Lower leg skin (tissue), 4 donors: ENCODE measurements at places on chromosomes 5 and 9.

GRCh38 chr5:10140195-10140973 is 109.3 kb downstream of the ATPSCKMT start:
- DNase-seq = no peak

- peak; percentile 76 for DNase-seq
Observed at GRCh38 chr9:92986176-92987119, 39.1 kb downstream of the FGD3 start.

GRCh38 chr9:93302586-93303257 is 118.8 kb downstream of the WNK2 start:
- peak; percentile 81 for DNase-seq

GRCh38 chr9:130021123-130021522 is 21.9 kb downstream of the FNBP1 start:
- DNase-seq = no peak

- no peak for DNase-seq
Observed at GRCh38 chr5:40477856-40478546, 201.7 kb upstream of the PTGER4 start.

- no peak for DNase-seq
Observed at GRCh38 chr5:14267991-14268708, 125.0 kb downstream of the TRIO start.

GRCh38 chr5:68067291-68067690 is 148.3 kb upstream of the PIK3R1 start:
- DNase-seq = no peak

- DNase-seq = no peak
Observed at GRCh38 chr5:176789873-176790615, 20.3 kb upstream of the UNC5A start.

DNA sequence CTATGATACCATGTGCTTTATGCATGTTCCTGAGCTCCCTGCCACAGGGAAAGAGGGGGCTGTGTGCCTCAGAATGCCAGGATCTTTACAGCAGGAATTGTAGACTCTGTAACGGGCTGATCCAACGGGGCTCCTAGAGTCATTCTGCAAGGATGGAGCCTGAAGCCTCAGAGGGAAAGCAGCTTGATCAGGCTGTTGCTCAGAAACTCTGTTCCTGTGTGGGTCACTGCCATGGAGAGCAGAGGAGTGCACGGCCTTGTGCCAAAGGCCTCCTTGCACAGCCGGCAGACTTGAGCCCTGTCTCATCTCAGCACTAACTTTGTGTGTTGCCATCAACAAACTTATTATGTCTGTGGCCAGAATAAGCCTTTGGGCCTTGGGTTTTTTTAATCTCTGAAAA is 51.8 kb downstream of the AMBP start:
- peak; percentile 23 for DNase-seq

GRCh38 chr5:54516051-54516655 is 1.4 kb upstream of the SNX18 start:
- DNase-seq = no peak

- DNase-seq = no peak
Observed at GRCh38 chr9:34654323-34655051, 2.5 kb downstream of the IL11RA start.

DNA sequence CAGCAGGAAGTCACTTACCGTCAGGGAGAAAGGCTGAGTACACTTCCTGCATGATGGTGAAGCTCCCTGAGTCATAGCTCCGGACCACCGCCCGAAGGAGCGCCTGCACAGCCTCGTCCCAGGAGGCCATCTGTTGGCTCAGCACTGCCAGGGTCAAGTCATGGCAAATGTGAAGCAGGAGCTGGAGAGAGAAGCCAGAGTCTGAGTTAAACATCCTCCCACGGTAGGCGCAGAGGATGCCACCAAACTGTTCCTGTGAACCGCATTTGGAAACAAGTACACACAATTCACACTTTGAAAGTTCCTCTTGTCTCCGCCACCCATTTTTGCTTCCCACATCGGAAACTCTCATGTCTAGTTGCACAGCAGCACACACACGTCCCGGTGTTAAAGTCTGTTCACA is 33.9 kb downstream of the CNOT8 start:
- no peak for DNase-seq

DNA sequence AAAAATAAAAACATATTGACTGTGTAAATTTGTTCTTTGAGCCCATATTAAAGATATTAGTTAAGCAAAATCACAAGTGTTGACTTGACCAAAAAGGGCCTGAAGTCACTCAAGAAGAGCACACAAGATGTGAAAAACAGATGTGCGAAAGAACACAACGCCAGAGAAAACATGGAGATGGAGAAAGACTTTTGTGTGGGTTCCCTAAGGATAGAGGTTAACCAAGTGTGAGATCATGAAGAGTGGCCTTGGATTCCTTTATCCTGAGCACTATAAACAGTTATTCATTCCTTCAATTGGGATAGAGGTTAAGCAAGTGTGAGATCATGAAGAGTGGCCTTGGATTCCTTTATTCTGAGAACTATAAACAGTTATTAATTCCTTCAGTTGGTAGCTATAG is 361.8 kb downstream of the CDH18 start:
- DNase-seq = no peak

GRCh38 chr5:130992095-130992494 is 173.0 kb downstream of the HINT1 start:
- DNase-seq = no peak

DNA sequence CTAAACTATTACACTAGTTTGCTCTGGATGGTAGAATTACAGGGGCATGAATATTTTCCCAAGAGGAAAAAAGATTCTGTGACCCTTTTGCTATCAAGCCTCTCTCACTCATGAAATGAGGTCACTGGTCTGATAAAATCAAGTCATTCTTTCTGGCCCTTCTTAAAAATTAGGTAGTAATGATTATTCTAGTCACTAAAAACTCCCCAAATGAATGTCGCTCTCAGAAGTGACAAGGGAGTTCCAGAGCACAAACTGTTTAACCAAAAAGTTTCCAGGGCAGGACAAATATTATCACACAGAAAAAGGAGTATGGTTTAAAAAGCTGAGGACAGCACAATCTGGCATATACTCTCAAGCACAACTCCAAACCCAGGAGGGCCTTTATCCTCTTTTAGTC is 12.5 kb downstream of the ERMP1 start:
- DNase-seq = no peak

GRCh38 chr5:119302916-119303897 is 52.6 kb upstream of the TNFAIP8 start:
- no peak for DNase-seq

DNA sequence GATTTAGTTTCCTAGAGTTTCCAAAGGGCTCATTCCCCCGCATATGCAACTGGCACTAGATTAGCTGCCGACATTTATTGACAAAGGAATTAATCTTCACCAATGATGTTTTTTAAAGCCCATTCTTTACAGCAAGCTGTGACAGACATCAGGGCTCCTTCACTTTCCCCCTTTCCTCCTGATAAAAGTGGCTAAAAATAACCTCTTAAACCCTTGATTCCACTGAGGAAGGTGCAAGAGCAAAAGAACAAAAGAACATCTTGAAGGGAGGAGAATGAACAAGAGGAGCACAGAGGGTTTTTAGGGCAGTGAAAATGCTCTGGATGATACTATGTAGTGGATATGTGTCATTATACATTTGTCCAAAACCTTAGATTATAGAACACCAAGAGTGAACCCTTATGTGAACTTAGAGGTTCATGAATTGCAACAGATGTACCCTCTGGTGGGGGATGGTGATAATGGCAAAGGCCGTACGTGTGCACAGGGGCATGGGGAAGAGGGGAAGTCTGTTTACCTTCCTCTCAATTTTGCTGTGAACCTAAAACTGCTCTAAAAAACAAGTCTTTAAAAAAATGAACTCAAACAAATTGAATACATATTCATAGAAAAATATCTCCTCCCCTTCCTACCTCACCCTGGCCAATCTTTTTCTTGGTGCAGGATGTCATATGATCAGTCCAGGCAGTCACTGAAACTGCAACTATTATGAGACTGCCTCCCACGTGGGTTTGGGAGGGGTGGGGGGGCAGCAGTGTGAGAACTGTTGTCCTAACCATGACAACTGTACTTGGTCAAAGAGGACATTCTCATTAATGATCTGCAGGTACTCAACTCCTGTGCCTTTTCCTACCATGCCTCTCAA is 83.0 kb downstream of the MARCHF3 start:
- DNase-seq = no peak

DNA sequence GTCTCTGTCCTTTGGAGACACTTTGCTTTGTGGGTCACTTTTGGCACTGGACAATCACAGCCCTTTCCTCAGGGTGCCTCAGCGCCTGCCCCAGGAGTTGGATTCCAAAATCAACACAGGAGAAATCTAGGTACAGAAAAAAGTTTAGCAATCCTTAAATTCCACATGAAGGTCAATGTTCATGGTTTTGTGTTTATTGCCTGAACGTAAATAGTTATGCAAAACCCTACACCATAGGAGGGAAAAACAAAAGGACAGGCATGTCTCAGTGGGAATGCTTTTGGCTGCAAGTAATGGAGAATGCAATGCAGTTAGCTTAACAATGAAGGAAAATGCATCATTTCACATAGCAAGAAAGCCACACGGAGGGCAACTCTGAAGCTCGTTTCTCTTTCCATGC is 6.5 kb upstream of the HMCN2 start:
- DNase-seq = no peak

DNA sequence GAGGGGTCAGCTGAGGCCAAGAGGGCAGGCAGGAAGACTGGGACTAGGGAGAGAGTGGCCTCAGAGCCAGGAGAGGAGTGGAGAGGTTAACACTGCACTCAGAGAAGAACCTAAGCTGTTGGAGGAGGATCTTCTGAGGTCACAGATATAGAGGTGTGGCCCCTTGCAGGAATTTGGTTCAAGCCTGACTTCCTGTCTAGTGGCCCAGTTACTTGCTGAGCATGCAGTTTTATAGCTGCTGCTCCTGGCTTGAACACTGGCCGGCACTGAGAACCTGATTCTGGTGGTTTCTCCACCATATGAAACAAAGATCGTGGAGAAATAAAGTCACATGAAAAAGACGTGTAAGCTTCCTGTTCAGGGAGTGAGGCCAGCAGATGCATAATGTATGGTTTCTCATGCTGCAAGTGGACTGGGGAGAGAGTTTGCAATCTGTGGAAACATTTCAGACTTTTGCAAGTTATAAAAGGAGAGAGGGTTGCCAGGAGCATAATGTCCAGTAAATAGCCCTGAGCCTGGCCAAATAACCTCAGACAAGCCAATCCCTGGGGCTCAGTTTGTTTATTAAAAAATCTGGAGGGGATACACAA is 82.6 kb downstream of the GALNT10 start:
- no peak for DNase-seq

DNA sequence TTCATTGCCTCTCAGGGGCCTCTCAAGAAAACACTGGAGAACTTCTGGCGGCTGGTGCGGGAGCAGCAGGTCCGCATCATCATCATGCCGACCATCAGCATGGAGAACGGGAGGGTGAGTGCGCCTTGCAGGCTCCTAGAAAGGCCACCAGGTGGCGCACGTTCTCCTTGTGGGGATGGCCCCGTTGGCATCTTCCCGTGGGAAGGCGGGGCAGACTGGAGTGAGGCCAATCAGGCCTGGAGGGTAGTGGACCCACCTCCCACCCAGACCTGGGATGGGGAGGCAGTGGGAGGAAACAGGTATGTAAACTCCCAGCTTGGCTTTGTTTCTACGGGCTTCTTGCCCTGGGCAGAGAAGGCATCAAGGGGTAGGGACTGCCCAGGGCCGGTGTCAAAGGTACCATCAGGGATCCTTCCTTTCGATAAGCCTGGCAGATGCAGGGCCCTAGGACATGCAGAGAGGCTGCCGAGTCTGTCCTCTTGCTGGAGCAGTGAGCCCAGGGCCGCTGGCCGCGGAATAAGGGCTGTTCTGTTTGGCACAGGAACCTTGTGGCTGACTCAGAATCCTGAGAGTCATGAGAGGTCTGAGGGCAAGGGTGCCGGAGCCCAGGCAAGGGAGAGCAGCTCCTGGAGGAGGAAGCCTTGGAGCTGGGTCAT is 18.9 kb upstream of the SPTLC1 start:
- DNase-seq = peak; percentile 95

GRCh38 chr5:124259017-124259416 is 487.4 kb downstream of the ZNF608 start:
- DNase-seq = no peak

- no peak for DNase-seq
Observed at GRCh38 chr9:134670042-134670525, 28.5 kb downstream of the COL5A1 start.

- DNase-seq = no peak
Observed at GRCh38 chr5:128163991-128164390, 80.4 kb downstream of the SLC12A2 start.

DNA sequence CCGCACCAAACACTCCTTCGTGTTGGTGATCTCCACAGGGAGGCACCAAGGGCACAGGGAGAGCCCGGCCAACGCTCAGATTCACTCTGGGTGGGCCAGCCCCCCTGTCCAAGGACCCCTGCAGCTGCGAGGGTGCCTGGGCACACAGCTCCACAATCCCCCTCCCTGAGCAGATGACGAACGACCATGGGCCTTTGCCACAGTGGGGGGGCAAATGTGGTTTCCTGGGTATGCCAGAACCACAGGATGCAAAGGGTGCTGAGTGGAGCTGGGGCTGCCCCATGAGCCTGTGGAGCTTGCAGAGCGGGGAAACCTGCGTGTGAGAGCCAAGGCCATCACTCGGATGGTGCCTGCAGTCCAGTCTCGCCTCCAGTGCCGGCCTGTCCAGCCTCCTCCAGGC is 31.0 kb downstream of the LPCAT1 start:
- no peak for DNase-seq

GRCh38 chr9:2050236-2050635 is 35.1 kb downstream of the SMARCA2 start:
- DNase-seq = no peak

DNA sequence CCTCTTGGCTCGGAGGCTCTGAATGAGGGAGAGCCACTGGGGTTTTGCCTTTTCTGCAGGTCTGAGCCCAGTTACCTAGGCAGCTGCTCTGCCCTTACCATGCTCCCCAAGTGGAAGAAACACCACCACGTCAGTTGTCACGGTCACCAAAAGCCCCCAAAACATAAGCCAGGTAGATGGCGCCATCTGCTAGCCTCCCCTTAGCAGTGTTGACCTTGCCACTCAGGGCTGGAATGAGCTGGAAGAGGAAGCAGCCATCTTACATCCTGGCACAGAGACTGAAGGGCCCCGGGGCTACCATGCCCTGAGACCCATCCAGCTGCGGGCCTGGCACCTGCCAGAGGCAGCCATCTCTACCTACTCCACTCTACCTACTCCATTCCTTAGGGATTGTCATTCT is 7.4 kb downstream of the ZER1 start:
- no peak for DNase-seq

DNA sequence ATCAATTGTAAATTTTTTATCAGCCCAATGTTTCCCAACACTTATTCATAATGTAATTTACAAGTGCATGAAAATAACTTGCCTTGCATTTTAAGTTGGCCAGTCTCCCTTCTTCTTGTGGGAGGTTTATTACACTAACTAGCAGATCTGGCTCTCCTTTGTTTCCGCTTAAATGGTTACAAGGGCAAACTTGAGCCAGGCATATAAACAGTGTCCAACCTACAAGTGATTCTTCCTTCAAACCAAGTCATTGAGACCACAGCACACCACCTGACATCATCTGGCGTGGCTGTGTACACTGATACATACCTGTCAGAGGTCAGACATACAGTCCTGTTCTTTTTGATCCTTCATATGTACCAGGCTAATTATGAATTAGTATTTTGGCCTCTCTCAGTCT is 80.1 kb downstream of the ALDH1A1 start:
- DNase-seq = no peak

- no peak for DNase-seq
Observed at GRCh38 chr5:55841976-55842375, 9.2 kb upstream of the IL31RA start.
